ENCODE measurements at places on chromosomes 2 and 18. TPM values are rescaled to one million over a fixed set of nuclear protein-coding genes. Genes with fewer than 3 reads are reported as not detected.

DNA sequence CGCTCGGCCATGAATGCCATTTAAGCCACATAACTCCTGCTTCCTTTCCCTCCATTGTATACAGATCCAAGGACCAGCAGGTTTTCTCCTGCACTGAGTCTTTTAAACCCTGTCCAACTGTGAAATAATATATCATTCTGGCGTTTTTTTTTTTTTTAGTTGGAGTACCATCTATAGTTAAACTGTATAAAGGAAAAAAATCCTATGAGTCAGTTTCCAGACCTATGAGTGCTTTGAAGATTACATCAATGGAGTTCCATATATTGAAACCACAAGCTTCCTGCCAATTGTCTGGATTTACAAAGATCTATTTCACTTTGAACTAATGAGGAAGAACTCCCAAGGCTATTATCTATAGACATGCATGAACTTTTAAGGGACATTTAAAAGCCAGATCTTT lies 2.4 kb upstream of the MALT1 start:
- H3K4me1 ChIP-seq: peaks cover 5% of the 10 kb centered on the region
- H3K27ac ChIP-seq: no peak overlapping the region
- no peak for DNase-seq
- no peak overlapping the region for H3K4me3 ChIP-seq

ACVR1C gene
- total RNA-seq: not detected

- H3K4me3 ChIP-seq: no peak overlapping the region
- H3K4me1 ChIP-seq: no peaks in the 10 kb centered on the region
- DNase-seq: no peak
- no peaks in the 10 kb centered on the region for H3K27me3 ChIP-seq
Measured at GRCh38 chr18:73119574-73119973, 251.8 kb upstream of the NETO1 start.

DNA sequence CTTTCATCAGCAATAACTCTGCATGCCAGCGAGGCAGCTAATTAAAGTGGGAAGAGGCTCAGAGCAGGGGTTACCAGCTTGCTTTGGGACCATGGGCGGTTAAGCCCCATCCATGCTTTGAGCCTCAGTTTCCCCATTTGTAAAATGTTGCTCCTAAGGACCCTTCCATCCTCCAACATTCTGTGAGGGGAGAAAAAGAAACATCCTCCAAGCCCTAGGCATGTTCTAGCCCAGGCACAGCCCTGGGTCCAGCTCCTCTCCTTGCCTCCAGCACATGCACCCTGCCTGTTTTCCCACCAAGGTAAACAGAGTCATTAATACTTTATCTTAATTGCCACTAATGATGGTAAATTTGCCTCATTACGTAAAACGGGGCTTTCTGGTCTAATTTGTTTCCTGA lies 113.3 kb upstream of the MYCN start:
- no peak for DNase-seq
- no peaks in the 10 kb centered on the region for H3K27me3 ChIP-seq
- H3K4me3 ChIP-seq: no peak overlapping the region
- H3K36me3 ChIP-seq: no peaks in the 10 kb centered on the region
- H3K4me1 ChIP-seq: no peaks in the 10 kb centered on the region
- H3K27ac ChIP-seq: no peak overlapping the region

SLC16A14 gene
- total RNA-seq: 0.54 TPM

LHCGR gene
- total RNA-seq: not detected

DNA sequence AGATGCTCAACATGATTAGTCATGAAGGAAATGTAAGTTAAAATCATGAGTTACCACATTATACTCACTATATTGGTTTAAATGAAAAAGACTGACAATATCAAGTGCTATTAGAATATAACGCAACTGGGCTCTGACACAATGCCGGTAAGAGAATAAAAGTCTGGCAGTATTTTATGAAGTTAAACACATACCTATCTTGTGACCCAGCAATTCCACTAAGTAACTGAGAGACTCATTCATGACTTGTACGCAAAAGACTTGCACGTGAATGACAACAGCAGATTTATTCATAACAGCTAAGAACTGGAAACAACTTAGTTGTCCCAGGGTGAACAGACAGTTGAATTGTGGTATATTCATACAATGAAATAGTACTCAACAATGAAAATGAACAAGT lies 342.1 kb downstream of the SLC4A3 start:
- no peak overlapping the region for H3K4me3 ChIP-seq
- H3K27me3 ChIP-seq: no peaks in the 10 kb centered on the region
- no peak for DNase-seq
- no peaks in the 10 kb centered on the region for H3K4me1 ChIP-seq
- no peak overlapping the region for H3K27ac ChIP-seq

- no peak for DNase-seq
- no peaks in the 10 kb centered on the region for H3K27me3 ChIP-seq
- no peak overlapping the region for H3K27ac ChIP-seq
- H3K4me1 ChIP-seq: no peaks in the 10 kb centered on the region
- H3K4me3 ChIP-seq: no peak overlapping the region
Measured at GRCh38 chr2:228548230-228548629, 366.7 kb upstream of the SPHKAP start.

DNA sequence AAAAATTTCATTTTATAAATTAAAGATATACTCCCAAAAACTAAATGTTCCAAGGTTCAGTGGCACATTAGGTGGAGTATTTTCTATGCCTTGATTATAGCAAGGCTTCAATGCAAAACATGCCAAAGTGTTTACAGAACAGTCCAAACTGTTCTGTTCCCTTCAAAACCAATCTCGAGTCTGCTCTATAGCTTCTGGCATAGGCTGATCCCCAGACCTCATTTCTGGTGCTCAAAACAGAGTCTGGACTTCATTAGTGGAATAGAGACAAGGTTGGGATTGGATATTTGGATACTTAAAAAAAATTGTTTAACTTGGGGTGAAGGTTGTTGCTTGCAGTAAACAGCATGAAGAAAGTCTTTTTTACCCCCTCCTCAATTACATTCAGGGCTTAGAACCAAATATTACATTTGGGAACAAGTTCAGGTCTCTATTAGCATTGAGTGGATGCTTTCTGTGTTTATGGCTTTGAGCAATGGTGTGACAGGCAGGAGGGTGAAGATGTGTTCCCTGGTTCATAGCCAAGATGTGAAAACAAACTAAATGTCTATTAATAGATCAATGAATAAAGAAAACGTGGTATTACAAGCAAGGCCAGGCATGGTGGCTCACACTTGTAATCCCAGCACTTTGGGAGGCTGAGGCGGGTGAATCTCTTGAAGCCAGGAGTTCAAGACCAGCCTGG lies 208.1 kb upstream of the RND3 start:
- H3K4me1 ChIP-seq: peaks cover 10% of the 10 kb centered on the region
- H3K27me3 ChIP-seq: no peaks in the 10 kb centered on the region
- H3K27ac ChIP-seq: no peak overlapping the region
- no peak overlapping the region for H3K4me3 ChIP-seq
- H3K36me3 ChIP-seq: no peaks in the 10 kb centered on the region

- no peaks in the 10 kb centered on the region for H3K36me3 ChIP-seq
- H3K27me3 ChIP-seq: no peaks in the 10 kb centered on the region
- H3K4me1 ChIP-seq: no peaks in the 10 kb centered on the region
- H3K4me3 ChIP-seq: no peak overlapping the region
Measured at GRCh38 chr2:181152226-181152625, 171.8 kb downstream of the UBE2E3 start.

DNA sequence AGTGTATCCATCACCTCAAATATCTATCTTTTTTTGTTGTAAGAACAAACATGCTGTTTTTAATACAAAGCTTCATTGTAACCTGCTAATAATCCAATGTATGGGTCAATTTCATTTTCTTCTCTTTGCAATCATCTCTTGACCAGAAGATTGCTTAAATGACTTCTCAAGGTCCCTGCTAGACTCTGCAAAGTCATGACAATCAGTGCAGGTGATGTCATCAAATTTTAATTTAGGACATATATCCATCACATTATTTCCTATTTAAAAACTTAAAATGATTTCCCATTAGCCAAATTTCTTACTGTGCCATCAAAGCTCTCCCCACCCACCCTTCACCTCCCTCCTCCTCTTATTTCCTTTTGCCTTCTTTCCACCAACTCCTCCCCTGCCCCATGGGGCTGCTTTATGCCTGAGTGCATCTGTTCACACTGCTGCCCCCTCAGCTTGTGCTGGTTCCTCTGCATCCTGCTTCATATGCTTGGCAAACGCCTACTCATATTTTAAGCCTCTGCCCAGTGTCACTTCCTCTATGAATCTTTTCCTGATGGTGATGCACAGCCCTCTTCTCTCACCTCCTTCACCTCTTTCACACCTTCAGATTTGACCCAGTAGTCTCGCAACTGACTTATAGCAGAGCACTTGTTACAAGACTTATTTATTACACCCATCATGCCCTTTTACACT lies 20.3 kb downstream of the PLEK start:
- peaks cover 7% of the 10 kb centered on the region for H3K4me1 ChIP-seq
- no peaks in the 10 kb centered on the region for H3K27me3 ChIP-seq
- no peaks in the 10 kb centered on the region for H3K36me3 ChIP-seq
- no peak overlapping the region for H3K27ac ChIP-seq
- H3K4me3 ChIP-seq: no peak overlapping the region

DES gene
- total RNA-seq: 302 TPM

DNA sequence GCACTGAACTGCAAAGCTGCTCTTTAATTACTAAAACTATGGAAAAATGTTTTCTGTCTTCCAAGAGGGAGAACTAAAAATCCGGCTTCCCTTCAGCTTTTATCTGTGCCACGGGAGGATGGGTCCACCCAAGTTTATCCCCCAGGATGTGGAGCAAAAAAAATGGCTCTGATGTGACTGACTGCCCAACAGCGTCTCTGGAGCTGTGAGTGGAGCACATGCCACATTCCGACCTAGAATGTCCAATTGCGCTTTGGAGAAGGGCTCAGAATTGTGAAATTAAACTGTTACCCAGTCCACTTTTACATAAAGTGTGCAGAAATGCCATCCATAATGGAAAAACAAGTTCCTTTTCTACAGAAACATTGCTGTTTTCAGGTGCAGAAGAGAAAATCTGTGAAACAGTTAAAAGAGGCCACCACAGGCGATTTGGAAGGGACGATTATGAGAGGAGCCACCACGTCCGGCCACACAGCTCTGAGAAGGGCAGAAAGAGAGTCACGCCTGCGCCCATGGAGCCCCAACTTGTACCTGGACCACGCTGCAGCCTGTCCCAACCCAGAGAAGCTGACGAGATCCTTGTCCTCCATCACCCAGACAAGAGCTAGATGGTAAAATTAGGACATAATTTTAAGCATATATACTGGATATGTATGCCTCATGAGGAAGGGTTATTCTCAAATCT lies 99.9 kb upstream of the TPO start:
- H3K27ac ChIP-seq: no peak overlapping the region

All from thoracic aorta (tissue), 2 donors.